Right renal cortex interstitium (tissue), 3 donors: ENCODE measurements at places on chromosomes 1 and 21. TPM values are rescaled to one million over a fixed set of nuclear protein-coding genes. Genes with fewer than 3 reads are reported as not detected.

The LCE3D gene
- polyA plus RNA-seq: not detected

The TNNT2 gene
- polyA plus RNA-seq: 73.7 TPM

The HFM1 gene
- 6.8 TPM for polyA plus RNA-seq

The BACE2 gene
- polyA plus RNA-seq: 34.8 TPM

The CYP4A22 gene
- polyA plus RNA-seq: 6.6 TPM

The KCNT2 gene
- 8.4 TPM for polyA plus RNA-seq

The SPATA45 gene
- not detected for polyA plus RNA-seq

The FLG2 gene
- 0.03 TPM for polyA plus RNA-seq

The ITGB2 gene
- 7.4 TPM for polyA plus RNA-seq

The RXRG gene
- polyA plus RNA-seq: 3.0 TPM

The VWA5B1 gene
- polyA plus RNA-seq: 0.65 TPM

DNA sequence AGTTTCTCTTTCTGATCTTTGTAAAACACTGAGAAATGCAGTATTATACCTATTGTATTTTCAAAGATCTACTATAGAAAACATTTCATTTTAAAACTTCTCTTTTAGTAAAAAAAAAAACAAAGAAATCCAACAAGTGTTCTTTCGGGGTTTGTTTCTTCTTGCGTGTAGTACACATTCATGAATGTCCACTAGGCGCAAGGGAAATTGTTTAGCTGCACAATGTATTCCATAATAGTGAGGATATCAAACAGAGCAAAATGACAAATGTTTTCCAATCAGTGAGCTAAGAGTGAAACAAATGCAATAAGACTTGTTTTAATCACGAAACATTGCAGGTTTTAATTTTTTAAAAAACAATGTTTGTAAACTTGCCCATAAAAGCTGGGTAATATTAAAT is 68.6 kb downstream of the LHX8 start:
- no peak for DNase-seq

DNA sequence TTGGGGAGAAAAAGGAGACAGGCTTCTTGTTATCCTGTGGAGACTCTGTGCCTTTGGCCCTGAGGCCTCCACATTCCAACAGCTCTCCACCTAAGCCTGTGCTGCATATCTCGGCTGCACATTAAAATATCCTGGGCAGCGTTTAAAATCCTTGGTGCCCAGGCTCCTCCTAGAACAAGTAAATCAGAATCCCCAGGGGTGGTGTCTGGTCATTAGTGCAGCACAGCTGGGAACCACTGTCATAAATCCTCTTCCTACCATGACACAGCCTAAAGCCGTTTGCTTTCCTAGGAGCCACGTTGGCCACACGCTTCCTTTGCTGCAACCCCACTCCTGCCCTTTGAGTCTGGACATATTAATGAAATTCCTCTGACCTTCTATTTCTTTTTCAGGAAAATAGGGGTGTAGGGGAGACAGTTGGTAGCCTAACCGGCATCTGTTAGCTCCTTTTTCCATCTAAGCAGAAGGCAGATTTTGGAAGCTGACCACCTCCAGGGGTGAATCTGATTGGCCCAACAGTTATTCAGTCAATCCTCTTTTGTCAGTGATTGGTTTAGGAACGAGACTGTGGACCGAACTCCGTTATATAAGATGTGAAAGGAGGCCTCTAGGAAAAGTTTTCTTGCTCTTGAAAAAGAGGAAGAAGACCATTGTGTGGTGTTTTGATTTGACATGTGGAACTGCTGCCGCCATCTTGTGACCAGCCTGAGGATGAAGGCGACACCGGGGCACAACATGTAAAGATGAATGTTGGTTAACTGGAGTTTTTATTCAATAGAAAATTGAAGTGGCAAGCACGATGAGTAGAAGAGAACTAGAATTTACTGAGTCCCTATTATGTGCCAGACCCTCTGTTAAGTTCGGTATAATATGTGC is 41.9 kb downstream of the JUN start:
- DNase-seq: no peak

DNA sequence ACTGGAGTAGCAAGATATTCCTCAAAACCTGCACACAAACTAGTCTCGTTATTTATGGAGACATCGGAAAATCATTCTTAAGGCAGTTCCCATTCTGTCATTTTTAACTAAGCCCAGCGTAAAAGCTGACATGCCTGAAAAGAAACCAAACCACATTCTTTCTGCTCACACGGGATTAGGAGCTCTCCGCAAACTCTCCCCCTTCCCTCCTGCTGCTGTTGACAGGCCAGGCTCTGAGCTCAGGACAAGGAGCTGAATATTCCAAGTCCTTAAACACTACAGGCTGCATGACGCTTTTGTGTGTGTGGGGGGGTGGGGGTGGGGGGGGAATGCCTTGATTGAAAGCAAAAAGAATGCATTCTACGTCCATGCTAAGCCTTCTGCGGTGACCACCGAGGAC is 5.2 kb downstream of the OLIG1 start:
- no peak for DNase-seq

DNA sequence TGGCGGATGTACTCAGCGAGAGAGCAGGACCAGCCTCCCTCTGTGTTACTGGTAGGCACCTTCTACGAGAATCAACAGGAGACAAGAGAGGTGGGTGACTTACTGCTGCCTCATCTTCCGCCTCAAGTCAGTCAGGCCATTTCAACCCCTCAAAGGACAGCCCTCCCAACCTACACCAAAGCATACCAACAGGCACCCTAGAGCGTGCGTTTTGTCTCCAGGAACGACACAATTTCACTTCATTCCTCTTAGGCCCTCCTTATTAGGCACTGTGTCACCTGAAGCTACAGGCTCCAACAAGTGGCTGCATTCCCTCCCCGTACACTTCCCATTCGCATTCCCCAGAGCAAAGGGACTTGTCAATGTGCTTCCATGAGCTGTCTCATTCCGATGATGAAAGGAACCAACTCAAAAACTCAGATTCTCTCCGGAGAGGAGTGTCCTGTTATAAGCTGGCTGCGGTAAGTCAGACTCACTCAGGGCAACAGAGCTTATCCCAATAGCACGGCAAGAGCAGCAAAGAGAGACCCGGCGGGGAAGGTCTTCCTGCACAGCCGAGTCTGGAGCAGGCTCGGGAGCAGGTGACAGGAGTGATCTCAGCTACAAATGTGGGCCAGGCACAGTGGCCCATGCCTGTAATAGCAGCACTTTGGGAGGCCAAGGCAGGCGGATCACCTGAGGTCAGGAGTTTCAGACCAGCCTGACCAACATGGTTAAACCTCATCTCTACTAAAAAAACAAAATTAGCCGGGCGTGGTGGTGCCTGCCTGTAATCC is 120.6 kb upstream of the IFFO2 start:
- DNase-seq: no peak

- DNase-seq: no peak
Measured at GRCh38 chr1:202850593-202851362, 38.2 kb downstream of the RABIF start.

GRCh38 chr1:34925730-34926129 is 3.7 kb downstream of the DLGAP3 start:
- DNase-seq: no peak

- DNase-seq: no peak
Measured at GRCh38 chr1:60857851-60858250, 224.5 kb upstream of the NFIA start.

DNA sequence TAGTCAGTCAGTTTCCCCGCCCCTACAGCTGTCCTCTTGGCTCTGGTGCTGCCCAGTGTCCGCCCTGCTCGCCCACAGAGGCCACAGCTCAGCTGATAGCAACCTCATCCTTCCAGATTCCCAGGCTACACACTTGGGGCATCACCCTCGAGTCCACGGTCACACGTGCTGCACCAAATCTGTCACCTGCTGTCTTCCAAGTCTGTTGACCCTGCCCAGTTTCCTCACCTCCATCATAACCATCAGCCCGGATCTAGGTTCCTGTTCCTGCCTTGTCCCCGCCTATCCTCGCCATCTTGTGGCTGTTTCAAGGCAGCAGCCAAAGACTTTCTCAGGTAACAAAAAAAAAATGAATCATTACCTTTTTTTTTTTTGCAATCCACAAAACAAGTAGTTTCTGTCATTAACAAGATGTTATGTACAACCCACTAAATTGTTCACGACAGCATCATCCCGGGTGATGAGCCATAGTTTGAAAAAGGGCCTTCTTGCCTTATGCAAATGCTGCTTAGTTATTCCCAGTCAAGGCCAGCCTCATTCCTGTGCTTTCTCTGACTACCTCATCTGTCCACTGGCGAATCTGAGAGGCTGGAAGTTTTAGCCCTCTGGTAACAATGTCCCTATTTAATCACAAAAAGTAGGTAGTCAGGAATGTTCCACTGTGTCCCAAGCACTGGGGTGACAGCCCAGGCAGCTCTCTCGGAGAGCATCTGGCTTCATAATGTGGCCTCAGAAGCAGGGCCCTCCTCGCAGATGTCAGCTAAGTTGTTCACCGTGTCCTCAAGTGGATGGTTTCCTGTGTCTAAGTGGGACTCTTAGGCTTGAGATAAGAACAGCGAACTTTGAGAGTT is 4.9 kb upstream of the MIIP start:
- DNase-seq: no peak

GRCh38 chr21:18776936-18777335 is 373.4 kb upstream of the TMPRSS15 start:
- DNase-seq: no peak

- DNase-seq: no peak
Measured at GRCh38 chr1:60388092-60388987, 314.8 kb upstream of the C1orf87 start.

- DNase-seq: no peak
Measured at GRCh38 chr21:24590261-24590660, 1017.0 kb downstream of the MRPL39 start.

GRCh38 chr1:62429581-62429980 is 7.3 kb upstream of the USP1 start:
- no peak for DNase-seq

- DNase-seq: no peak
Measured at GRCh38 chr1:34851431-34852105, 8.0 kb downstream of the SMIM12 start.

DNA sequence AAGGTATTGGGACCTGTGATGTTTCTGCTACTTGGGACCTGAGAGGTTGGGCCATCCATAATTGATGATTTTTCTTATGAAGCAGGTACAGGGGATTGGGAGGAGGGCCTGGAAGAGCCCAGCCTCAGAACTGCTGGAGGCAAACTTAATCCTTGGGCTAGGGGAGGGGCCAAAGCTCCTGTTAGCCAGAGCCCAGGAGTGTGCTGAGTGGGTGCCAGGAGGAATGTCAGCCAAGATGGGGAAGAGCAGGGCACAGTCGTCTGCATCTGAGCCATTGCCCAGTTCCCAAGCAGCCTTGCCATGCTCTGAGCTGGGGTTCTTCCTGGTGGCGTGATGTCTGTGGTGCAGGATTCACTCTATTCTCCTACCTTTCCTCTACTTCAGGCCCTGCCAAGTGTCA is 5.8 kb downstream of the MAPKAPK2 start:
- no peak for DNase-seq

GRCh38 chr1:66302184-66302742 is 231.7 kb upstream of the SGIP1 start:
- no peak for DNase-seq

DNA sequence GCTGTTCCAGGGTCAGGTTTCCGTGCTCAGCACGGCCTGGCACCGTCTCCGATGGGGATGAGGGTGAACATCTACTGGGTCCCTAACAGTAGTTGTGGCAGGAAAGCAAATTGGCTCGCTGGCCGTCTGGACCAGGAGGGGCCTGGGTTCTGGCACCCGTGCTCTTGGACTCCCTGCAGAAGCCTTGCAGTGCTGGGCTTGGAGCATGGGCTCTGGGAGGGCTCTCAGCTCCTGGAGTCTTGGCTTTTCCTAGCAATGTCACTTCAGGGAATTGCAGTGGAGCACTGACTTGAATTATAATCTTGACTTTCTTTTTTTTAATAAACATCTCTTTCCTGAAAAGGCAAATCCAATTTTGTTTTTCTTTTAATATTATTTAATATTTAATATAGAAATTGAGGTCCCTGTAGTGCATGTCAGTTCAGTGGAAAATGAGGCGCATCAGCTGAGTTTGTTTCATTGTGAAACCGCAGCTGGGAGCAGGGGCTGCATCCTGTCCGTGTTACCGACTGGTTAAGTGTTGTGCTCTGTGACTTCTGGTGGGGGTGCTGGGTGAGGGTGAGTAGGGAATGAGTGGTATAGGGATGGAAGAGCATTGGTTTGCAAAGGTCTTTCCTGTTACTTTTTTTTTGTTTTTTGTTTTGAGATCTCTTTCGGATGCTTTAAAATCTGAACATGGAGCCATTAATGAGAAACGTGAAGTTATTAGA is 64.1 kb downstream of the PEX14 start:
- no peak for DNase-seq

DNA sequence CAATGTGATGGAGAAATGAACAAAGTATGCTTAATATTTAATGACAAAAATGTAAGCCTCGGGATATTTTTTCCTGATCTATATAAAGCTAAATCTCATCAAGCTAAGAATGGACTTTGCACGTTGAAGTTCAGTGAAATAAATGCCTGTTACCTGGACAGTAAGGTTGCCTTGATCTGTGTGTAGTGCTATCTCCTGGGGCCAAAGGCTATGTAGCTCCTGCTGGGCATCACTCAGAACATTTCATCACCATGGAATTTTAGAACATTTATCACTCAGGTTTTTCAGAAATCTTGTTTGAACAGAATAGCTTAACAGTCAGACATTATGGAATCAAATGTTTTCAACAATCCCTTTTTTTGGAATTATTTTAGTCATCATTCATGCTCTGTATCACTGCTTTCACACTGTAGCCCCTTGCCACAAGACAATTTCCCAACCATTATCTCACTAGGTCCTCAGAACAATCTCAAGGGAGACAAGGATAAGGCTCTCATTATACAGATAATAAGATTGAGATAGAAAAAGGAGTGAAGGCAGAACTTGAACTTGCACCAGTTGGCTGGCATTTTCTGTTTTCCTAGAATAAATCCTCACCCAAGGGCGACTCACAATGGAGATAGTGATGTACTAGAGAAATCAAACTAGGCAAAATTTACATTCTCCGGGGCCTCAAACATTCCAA is 3.7 kb downstream of the OR10J1 start:
- DNase-seq: no peak

- no peak for DNase-seq
Measured at GRCh38 chr1:79912813-79913212, 906.3 kb upstream of the ADGRL4 start.

DNA sequence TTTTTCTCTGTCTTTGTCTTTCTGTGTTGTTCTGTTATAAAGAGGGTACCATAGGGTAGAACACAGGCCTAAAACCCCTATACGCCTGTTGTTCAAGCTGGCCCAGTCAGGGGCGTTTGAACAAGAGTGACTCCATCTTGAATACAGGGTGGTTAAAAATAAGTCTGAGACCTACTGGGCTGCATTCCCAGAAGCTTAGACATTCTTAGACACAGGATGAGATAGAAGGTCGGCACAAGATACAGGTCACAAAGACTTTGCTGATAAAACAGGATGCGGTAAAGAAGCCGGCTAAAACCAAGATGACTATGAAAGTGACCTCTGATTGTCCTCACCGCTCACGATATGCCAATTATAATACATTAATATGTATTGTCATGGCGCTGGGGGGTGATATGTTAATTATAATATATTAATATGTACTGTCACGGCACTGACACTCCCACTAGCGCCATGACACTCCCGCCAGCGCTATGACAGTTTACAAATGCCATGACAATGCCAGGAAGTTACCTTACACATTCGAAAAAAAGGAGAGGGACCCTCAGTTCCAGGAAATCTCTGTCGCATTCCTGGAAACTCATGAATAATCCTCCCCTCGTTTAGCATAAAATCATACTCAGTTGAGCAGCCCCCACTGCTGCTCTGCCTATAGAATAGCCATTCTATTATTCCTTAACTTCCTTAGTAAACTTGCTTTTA is 58.5 kb upstream of the KLHDC7A start:
- DNase-seq: no peak
